ENCODE measurements at places on chromosomes 11 and 22.

- DNase-seq, result no peak
Observed at GRCh38 chr11:108571001-108571400, 22.6 kb downstream of the EXPH5 start.

GRCh38 chr11:134425816-134426536, 13.9 kb upstream of the B3GAT1 start:
- no peak for DNase-seq

DNA sequence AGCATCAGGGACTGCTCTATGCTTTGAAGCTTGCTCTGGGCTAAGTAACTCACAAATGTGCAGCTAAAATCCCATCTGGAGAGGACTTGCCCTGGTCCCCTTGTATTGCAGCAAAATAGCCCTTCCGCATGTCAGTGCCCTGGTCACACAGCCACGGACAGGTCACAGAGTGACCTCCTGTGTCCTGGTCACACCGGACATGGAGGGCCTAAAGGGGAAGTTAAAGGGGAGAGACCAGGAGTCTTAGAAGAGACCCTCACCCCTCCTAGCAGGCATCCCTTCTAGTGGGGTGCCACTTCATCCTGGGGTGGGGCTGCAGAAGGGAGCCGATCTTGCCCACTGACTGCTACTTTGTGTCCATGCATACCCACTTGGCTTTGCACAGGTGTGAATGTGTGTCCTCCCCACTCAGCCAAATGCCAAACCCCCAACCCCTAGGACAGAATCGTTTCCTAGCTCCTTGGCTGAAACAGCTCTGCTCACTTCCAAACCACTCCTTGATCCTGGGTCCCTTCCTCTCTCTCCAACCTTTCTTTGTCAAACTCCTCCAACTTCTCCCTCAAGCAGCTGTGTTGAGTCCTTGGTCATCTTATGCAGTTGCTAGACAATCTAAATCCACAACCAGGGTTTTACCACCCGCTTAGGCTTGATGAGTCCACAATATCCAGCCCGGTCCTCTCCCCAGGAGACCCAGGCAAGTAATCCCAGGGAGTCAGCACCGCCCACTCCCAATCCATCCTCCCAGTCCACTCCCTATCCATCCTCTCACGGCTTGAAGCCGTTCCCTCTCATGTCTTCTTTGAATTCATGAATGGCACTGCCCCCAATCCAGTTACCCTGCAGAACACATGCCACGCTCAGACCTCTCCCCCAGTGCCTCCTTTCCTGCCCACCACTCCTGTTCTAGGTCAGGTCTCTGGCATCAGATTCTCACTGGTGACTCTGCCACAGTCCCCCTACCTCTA, 3.3 kb upstream of the FXYD6 start:
- peak; percentile 9 for DNase-seq

DNA sequence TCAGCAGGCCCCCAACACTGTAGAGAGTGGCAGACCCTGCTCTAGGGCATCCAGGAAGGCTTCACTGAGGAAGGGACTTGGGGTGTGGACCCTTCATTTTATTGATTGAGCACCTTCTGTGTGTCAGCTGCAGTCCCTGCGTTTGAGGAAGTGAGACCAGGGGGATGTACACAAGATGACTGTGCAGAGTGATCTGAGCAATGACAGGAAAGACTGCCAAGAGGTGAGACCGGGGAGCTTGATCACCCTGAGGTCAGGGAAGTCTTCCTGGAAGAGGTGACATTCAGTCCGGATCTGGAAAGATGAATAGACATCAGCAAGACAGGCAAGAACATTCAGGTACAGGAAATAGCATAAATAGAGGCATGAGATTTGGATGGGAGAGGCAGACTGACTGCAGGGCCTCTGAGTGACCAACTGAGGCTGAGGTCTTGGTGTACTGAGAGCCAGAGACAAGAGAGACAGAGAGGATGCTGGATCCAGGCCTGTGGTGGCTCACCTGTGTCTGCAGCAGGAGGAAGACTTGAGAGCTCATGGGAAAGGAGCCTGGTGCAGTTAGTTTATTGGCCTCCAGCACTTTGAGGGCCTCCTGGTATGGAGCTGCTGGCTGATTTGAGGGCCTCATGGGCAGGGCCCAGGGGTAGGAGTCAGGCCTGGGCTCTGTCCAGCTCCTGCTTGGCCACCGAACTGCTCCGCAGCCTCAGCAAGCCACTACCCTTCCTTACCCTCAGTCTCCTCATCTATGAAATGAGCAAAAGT, 5.2 kb downstream of the DGAT2 start:
- DNase-seq, result no peak

GRCh38 chr11:76574879-76575278, 95.7 kb downstream of the LRRC32 start:
- DNase-seq, result no peak

DNA sequence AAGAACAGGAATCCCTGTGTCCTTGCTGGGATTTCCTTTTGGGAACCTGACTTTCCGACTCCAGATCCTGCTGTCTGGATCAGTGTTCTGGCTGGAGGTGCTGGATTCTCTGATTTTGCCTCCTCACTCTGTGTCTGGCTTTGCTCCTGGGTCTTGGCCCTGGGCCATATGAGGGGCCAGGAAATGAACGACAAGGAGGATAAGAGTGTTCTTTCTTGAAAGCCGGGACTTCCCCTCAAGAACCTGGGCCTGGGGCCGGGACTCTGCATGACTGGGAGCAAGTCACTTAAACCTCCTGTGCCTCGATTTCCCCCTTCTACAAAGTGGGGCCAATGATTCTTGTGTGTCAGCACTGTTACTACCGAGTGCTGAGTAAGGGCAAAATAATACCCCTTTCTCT, 2.9 kb upstream of the MYO7A start:
- no peak for DNase-seq

DNA sequence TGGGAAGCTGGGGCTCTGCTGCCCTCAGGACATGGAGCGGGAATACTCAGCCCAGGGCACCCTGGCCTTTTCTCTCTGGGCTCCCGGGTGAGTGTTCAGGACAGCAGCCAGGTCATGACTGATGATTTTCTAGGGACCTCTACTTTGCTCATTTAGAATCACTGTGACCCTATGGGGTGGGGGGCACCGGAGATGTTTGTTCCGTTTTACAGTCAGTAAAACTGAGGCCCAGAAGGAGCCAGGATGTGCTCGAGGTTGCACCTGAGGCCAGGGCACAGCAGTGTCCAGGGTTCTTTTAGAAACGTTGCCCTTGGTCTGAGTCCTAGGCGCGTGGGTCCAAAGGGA, 48.1 kb downstream of the SMIM38 start:
- DNase-seq, result no peak

Measured in activated T-cell treated with anti-CD3 and anti-CD28 coated beads, Interleukin-2, amount 50 U/mL, for 48 hours (primary cell).